ENCODE measurements at places on chromosomes 2 and 18.

DNA sequence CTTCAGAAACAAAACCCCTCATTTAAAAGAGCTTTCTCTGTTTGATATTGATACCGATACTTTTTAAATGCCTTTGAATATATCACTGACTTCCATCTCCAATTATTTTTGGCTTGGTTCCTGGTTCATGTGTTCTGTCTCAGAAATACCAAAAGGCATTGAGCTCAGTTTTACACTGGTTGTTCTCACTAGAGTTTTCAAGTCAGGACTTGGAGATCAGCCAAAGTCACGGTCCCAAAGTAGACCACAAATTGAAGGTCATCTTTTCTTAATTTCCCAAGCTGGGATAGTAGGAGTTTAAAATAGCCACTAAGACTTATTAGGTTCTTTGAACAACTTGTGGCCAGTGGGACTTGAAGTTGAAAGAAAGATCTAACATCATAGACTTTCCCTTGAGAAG is 24.2 kb downstream of the DHRS9 start:
- ATAC-seq = no peak

DNA sequence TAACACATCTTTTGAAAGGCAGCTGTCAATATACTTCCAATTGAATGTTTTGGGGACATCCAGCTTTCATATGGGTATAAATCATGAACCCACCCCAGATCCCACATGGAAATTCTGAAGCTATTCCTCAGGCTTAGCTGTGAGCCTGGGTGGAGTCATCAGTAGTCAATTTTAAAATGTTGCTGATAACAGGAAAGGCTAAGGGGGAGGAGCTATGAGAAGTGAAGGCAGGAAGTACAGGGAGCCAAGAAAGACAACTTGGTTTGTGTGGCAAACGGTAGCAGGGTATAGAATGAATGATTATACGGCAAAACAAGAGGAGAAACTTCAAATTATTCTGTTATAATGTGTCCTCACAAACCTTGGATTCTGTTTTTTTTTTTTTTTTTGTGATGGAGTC is 108.6 kb downstream of the QPCT start:
- ATAC-seq = no peak

DNA sequence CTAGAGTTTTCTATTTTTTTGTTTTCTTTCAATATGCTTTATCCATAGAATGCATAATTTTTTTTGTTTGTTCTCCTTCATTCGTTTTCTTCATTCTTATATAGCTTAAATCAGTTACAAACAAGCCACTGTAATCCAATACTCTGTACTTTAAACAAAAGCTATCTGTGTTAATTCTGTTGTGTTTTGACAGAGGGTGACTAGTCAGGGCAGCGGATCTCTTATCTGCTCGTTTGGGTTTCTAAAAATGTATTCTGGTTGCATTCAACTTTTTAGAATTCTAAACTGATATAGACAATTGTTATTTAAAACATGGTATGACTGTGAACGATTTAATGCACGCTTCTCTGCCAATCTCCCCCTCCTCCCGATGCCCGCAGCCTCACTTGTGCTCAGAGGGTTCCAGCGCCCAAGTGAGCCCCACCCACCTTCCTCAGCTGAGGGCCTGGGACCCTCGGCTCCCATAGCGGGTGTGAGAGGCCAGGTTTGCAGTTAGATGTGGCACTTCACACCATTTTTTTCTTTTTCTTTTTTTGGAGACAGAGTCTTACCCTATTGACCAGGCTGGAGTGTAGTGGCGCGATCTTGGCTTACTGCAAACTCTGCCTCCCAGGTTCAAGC is 44.1 kb downstream of the NCK2 start:
- ATAC-seq = no peak

- no peak for ATAC-seq
Observed at GRCh38 chr2:120404941-120405758, 59.2 kb downstream of the INHBB start.

DNA sequence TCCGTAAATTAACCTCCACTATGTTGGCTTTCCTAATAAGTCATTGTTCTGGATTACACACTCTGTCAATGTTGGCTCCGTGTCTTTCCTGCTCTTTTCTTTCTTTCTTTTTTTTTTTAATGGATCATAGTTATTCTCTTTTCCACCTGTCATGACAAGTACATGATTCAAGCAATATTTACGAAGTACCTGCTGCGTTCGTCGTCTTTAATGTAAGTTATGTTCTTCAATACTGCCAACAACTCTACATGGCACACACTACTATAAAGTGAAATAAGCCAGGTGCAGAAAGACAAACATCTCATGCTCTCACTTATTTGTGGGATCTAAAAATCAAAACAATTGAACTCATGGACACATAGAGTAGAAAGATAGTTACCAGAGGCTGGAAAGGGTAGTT is 239.1 kb downstream of the SCG2 start:
- no peak for ATAC-seq

DNA sequence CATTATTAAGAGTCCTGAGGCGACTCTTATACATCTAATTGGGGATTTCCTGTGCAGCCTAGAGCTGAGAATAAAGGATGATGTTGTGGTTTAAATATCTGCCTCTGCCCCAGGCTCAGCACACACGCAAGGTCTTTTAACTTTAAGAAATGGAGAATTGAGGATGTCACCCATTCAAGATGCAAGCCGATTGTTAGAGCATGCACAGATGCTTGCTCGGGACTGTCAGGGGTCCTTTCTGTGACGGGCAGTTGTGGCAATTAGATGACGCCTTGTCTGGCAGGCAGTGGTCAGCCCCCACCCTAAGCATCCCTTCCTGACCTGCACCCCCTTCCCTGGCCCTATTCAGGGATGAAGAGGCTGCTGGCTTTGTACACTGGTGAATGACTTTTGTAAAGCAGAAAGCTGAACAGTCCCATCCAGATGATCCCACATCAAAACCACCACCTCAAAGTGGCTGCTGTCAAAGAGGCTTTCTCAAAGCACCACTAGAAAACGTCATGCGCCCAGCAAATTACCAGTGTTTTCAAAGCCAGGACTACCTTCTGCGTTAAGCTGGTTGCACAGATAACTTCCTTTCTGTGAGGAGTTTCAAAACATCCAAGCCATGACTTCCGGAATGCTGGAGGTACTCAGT is 23.7 kb downstream of the FAM178B start:
- ATAC-seq = no peak

DNA sequence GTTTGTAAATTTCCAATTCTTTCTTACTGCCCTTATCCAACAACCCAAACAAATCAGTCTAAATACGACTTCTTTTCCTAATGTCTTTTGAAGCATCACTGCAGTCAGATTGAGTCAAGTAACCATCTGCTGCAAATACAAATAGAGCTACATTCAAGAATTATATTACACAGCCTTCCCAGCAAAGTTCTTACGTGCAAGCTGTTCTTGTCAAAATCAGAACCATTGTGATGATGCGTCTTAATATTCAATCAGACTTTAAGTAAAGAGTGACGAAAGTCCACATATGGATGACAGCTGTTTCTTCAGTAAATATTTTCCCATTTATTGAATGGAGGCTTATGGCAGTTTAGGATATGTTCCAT is 943.8 kb downstream of the LRP1B start:
- no peak for ATAC-seq

DNA sequence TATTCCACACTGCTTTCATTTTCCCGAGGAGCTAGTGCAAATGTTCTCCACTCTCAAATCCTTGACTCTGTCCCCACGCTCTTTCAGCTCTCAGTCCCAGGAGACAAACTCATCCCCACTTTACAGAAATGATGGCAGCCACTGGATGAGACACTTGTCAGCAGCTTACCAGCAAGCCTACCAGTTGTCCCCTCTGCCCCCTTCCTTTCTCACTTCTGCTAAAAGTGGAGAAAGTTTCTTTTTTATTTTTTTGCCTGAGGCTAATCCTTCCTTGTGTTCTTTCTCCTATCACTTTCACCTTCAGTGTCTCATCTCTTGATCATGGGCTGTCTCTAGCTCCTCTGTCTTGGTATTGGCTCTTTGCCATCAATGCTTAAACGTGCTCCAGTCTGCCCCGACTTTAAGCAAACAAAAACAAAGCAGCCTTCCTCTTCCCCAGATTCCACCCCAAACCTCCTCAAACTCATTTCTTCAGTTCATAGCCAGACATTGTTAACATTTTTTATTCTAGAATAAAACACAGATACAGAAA is 64.5 kb downstream of the TTC32 start:
- ATAC-seq = no peak

DNA sequence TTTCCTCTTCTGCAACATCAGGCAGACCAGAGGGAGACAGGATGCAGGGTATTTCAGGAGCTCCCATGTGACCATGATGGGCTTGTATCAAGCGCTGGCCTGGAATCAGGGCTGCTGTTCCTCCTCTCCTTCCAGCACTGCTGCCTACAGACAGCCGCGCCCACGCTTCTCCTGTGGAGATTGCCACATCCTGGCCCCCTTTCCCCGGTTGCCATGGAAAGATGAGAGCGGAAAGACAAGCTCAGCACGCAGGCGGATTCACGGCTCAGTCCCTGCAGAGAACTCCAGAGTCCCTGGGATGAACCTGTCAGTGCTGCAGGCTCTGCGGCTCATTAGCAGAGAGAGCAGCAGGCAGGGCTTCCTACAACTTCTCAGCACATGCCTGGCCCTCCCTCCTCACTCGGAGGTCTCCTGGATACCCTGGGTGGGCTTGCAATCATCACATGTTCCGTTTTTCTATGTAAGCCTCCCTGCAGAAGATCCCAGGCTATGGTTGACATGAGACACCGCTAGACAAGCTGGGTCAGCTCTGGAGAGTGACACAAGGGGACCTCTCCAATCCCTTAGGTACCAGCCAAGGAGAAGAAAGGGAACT is 497.8 kb upstream of the MYT1L start:
- ATAC-seq = no peak

DNA sequence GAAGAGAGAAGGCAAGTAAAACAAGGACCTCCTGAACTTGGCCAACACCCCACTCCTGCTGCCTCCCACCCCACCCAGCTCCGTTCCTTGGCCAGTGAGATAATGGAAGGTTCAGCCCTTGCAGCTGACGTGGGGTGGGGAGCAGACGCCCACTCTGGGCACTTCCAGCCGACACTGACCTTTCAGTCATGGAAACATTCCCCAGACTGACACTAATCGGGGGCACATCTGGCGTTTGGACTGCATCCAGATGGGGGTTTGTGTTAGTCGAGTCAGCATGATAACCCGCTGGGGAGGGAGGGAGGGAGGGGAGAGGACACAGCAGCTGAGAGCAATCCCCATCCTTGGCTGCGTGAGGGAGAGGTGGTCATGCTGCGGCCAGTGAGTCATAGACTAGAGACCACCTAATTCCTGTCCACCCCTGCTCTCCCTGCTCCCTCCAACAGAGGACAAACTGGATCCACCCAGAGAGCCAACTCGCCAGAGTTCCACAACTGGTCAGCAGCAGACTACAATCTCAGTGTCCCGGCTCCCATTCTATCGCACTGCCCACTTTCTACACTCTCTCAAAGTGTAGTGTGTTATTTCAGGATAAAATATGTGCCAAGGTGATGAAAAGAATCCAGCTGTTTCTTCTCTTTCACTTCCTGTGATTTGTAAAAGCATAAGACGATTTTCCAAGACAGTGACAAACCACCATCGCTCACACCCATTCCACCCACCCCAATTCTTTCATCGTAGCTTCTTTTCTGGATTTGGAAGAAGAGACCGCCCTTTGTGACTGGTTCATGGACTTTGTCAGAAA is 115.4 kb upstream of the PKDCC start:
- peak; percentile 38 for ATAC-seq

DNA sequence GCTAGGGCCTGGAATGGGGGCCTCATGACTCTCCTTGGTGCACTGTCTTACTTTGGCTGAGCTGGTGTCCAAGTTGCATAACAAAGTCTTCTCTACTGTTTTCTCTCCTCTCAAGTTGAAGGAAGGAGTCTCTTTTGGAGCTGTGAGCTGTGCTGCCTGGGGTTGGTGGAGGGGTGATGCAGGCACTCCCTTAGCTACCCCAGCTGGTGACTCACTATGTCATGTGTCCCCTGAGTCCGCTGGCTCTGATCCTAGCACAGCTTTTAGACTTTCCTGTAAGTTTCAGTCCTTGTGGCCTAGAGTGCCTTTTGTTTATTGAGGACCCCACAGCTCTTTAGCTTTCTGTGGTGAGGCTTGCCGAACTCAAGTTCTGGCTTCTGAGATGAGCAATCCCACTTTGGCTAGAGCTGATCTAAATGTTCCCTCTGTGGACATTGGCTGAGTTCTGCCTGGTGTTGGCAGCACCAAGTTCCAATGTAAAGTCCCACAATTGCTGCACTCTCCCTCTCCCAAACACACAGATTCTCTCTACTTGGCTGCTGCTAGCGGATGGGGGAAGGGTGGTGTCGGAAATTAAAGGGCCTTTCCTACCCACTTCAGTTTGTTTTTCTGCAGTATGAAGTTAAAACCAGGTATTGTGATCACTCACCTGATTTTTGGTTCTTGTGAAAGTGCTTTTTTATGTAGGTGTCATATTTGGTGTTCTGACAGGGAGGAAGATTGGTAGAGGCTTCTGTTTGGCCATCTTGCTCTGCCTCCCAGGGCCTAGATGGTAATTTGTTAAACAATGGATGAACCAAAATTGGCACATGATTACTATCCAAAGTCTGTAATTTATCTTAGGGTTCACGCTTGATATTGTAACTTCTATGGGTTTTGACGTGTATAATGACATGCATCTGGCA is 83.2 kb downstream of the COMMD1 start:
- no peak for ATAC-seq

DNA sequence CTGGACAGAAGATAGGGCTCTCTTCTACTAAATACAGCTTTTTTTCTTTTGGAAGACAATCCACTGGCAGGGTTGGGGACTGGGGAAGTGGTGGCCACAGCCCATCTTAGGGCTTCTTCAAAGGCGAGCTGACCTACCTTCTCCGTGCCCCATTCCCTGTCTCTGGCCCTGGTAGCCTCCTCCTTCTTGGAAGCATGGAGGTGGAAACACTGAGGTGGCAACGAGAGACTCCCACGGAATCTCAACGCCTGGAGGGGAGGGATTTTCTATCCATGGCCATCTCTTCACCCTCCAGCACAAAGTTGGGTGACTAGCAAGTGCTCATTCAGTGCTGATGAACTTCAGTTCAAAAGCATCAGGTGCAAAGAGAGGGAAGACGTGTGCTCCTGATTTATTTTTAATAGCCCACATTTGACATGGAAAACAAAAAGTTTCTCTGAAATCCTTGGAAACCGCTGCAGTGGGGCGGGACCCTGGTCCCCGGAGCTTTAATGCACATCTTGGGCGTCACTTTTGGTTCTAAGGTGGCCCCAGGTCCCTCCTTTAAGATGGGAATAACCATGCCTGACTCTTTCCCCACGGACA is 633 bp upstream of the ARMC9 start:
- peak; percentile 6 for ATAC-seq

DNA sequence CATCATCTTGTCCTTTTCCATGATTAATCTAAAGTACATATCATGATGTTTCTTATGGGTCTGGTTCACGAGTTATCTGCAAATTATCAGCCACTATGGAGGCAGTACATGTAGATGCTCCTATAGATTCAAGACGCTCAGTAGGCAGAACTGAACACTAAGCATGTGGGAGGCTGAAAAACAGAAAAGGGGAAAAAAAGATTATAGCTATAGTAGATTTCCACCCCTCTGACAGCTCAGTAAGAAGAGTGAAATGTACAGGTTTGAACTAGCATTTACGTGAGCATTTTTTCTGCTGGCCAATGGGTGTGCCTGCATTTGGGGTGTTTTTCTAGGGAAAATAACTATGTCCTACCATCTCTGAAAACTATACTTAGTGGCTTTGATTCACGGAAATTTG is 308.9 kb downstream of the ZEB2 start:
- no peak for ATAC-seq

All from SK-N-SH treated with all-trans-retinoic acid at 6 μM for 48 hours (cell line).